Mammary epithelial cell (primary cell): ENCODE measurements at places on chromosomes 12 and 14.

- no peak for DNase-seq
Observed at GRCh38 chr14:70803321-70804310, 5.7 kb downstream of the MAP3K9 start.

DNA sequence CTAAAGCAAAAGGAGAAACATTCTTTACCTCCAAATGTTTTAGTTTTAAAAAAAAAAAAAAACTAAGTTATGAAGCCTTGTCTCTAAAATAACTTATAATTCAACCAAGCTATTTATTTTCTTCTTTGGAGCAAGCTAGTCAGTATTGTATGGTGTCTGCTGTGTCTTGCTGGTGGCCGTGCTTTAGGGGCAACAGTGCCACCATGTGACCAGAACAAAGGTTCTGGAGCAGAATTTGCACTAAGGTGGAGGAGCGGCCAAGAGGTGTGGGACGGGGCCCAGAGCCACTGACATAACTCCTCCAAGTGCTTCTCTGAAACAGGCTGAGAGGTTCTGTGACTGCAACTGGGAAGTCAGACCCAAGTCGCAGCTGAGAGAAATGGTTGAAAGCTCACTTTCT is 4.5 kb downstream of the FICD start:
- DNase-seq, result no peak

GRCh38 chr14:33369041-33369440 is 430.4 kb downstream of the NPAS3 start:
- no peak for DNase-seq

- no peak for DNase-seq
Observed at GRCh38 chr12:124720681-124721500, 142.8 kb downstream of the SCARB1 start.

- no peak for DNase-seq
Observed at GRCh38 chr14:99883866-99884650, 90.8 kb downstream of the EML1 start.

DNA sequence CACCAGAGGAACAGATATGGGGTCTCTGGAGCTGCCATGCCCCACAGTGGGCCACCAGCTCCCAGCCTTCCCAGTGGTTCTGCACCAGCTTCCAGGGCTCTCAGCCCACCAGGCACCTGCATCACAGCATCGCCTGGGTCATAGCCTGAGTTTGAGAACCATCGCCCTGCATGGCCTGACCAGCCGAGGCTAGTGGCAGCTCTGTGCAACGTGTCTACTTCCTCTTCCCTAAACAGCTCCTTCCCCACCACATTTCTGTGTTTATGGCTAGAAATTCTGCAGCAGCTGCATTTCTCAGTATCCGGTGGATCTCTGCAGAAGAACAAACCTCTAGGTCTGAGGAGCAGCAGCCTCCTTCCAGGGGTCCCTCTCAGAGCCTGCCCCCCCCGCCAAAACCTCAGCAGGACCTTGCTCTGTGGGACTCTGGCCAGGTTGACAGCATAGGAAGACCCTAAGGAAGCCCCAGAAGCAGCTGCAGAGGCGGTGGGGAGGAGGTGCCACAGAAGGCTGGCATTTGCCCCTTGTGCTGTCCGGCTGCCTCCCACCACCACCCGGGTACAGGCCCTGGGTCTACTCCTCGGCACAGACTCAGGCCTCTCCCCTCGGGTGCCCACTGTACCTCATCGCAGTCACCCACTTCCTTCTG is 47.7 kb downstream of the PSMA6 start:
- DNase-seq, result no peak

DNA sequence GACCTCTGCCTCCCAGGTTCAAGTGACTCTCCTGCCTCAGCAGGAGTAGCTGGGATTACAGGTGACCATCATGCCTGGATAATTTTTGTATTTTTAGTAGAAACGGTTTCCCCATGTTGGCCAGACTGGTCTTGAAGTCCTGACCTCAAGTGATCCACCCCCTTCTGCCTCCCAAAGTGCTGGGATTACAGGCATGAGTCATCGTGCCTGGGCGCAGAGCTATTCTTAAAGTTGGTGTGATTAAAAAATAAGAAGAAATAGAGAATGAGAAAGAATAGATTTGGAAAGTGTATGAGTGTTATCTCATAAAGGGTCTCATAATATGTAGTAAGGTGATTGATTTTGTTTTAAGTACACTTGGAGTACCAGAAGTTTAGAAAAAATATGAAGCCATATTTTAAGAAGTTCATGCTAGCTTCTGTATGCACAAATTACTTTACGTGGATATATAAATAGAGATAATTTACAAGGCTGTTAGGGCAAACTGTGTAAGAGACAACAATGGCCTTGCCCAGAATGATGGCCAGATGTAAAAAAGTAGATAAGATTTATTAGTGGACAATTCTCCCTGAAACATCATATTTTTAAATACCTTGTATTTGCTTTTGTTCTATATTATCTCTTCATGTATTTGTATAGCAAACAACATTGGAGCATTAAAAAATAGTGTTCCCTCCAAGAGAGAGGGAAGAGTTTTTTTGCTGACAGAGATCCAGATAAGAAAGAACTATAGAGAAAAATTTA is 1108.5 kb downstream of the SLC16A7 start:
- no peak for DNase-seq

GRCh38 chr12:58509116-58509885 is 411.0 kb downstream of the LRIG3 start:
- DNase-seq, result peak; percentile 91

GRCh38 chr12:49948866-49949845 is 1.4 kb upstream of the AQP2 start:
- no peak for DNase-seq

DNA sequence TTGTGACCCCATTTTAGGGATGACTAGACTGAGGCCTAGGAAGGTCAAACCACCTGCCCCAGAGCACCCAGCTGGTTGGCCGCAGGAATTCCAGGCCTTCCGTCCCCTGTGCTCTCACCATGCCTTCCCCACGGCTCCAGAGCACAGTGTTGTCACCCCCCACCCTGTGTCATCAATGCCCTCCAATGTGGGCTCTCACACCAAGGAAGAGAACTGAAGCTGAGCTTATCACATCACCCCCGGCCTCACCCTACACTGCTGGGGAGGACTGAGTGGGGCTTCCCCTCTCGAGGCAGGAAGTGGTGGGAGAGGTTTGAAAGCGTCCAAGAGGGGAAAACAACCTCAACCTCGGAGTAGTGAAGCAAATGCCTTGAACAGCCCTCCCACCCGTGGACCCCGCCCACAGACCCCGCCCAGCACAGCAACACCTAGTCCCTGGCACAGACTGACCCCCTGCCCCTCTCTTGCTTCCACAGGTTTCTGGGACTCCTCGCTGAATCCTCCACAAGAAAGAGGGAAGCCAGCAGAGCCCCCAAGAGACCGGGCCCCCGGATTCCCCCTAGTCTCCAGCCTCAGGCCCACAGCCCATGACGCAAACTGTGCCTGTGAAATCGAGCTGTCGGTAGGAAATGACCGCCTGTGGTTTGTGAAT is 97.2 kb downstream of the LGMN start:
- DNase-seq, result no peak

GRCh38 chr12:47078086-47078395 is 1.4 kb upstream of the PCED1B start:
- DNase-seq, result no peak

DNA sequence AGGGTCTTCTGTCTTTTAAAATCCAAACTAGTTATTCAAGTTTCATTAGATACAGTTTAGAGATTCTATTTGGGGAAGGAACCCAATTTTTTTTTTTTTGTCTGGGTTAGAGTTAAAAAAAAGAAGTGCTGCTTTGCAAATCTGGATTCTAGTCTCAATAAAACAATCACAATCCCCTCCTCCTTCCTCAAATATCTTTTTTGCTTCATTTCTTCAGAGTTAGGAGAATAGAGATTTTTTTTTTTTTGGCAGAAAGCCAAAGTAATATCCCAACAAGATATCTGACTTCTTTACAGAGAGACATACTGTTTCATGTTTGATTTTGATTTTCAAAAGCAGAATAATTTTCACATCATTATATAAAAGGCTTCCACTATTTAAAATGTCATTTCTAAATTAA is 201.9 kb downstream of the FOXN3 start:
- DNase-seq, result no peak

DNA sequence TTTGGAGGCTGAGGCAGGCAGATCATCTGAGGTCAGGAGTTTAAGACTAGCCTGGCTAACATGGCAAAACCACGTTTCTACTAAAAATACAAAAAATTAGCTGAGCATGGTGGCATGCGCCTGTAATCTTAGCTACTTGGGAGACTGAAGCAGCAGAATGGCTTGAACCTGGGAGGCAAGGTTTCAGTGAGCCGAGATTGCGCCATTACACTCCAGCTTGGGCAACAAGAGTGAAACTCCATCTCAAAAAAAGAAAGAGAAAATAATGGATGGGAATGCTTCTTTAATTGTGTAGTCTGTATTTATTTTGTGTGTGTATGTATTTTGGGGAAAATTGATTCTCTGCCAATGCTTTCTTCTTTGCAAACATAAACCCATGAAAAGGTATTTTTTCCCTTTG is 32.5 kb downstream of the SRGAP1 start:
- no peak for DNase-seq

DNA sequence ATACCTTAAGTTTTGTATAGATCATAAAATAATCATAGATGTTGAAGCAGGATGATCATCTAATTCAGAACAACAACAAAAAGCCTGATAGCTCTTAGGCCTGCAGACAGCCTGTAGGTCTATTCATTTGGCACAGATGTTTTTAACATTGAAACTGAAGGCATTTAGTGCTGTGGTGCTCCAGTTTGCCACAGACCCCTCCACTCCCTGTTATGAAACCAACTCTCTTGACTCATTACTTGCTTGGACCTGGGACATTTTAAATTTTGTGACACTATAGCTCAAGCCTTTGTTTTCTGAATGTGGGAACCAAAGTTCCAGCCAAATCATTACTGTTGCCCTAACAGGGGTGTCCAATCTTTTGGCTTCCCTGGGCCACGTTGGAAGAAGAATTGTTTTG is 9.1 kb downstream of the PRKCH start:
- DNase-seq, result no peak

DNA sequence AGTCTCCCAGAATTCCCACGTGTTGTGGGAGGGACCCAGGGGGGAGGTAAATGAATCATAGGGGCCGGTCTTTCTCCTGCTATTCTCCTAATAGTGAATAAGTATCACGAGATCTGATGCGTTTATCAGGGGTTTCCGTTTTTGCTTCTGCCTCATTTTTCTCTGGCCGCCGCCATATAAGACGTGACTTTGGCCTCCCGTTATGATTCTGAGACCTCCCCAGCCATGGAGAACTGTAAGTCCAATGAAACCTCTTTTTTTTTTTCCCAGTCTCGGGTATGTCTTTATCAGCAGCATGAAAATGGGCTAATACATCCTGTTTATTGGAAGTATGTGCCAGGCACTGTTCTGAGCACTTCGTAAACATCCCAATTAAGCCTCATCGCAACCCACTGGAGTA is 788 bp downstream of the KRT72 start:
- no peak for DNase-seq

DNA sequence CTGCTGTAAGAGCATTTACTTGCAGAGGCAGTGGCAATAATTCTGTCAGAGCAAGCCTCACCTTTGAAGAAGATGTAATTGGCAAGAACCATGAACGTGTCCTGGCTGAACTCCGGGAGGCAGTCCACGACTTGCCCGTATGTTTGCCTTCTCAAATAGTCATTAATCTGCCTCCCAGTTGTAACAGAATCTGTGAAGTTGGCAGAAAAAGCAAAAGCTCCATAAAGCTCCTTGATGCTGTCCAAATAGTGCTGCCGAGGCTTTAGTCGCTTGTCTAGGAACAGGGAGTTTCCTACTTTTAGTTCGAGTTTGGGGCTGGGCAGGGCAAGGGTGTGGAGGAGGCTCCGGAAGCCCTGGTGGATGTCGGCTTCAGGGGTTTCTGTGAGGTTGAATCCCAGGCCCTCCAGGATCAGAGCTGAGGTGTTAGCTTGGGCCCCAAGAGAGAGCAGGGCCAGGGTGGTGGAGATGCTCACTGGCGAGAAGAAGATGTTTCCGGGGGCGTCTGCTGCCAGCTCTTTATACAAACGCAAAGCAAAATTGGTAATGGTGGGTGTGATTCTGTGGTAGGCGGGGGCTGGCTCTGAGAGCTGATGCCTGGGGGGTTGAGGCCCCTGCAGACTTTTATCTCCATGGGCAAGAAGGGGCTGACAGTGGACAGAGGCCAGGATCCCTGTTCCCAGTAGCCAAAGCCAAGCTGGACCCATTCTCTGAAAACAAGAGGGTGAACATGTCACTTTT is 4.4 kb downstream of the SERPINA11 start:
- peak; percentile 41 for DNase-seq

GRCh38 chr12:14948672-14949071 is 10.3 kb upstream of the ERP27 start:
- DNase-seq, result peak; percentile 50

GRCh38 chr12:20513189-20513588 is 144.9 kb downstream of the PDE3A start:
- DNase-seq, result no peak

- no peak for DNase-seq
Observed at GRCh38 chr12:121095544-121096198, 37.0 kb upstream of the P2RX7 start.

DNA sequence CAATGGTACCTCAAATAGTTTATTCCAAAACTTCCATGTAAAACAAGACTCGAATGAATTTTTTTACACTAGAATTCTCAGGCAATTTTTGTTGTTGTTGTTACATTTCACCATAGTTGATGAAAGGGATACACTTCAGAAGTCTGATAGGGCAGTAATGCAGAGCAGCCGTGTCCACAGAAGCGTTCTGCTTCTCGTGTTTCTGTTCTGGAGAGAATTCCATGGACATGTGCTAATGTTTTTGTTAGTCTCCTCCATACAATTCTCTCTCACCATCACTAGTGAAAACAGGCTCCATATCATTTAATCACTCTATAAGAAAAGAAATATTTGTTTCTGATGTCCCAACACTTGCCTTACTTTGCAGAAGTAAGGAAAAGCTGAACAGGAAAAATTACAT is 606.1 kb downstream of the SLC16A7 start:
- DNase-seq, result no peak

- DNase-seq, result no peak
Observed at GRCh38 chr14:54370323-54371198, 26.2 kb upstream of the CDKN3 start.

DNA sequence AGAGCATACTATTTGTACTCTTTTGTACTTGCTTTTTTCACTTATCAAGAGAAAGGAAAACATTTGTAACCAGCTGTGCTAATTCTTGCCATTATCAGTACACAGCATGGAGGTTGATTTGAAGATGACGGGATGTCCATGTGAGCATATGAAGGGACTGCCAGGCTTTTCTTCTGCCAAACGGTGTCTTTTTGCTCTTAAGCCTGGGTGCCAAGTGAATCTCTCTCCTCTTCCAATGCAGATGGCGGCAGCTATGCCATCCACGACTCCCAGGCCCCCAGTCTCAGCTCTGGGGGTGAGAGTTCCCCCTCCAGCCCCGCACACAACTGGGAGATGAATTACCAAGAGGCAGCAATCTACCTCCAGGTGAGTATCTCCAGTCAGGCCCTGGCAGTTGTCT is 38.9 kb downstream of the TPCN1 start:
- no peak for DNase-seq

DNA sequence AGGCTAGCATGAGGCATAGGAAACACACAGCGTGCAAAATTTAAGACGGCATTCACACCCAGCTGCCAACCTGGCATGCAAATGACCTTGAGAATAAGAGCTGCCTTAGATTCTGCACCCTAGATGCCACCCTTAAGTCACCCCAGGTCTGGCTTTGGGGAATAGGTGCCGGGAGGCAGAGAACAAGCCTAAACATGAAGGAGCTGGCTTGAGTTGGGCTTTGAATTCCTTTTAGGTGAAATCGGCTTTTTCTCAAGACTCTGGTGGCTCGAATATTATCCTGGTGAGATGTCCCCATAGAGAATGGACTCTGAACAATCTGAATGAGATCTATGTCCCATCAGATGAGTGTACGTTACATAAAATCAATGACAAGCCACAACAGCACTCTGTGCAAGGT is 1090.5 kb downstream of the VRK1 start:
- DNase-seq, result no peak

- peak; percentile 97 for DNase-seq
Observed at GRCh38 chr12:107296681-107297089, 203.3 kb upstream of the CRY1 start.
